ENCODE measurements at places on chromosomes 2 and 18.

GRCh38 chr2:1664698-1665097 lies 79.6 kb downstream of the PXDN start:
- DNase-seq, result no peak

- DNase-seq, result no peak
These were observed 37.6 kb upstream of the ITGA6 start for GRCh38 chr2:172389685-172390339.

GRCh38 chr2:52904355-52904891 lies 863.2 kb upstream of the CHAC2 start:
- DNase-seq, result no peak

- DNase-seq, result no peak
These were observed 10.1 kb upstream of the AFTPH start for GRCh38 chr2:64514008-64514407.

GRCh38 chr18:22193466-22193865 lies 24.1 kb downstream of the GATA6 start:
- DNase-seq, result no peak

Data from HEK293T (cell line).